ENCODE measurements at places on chromosomes 7 and 10.

DNA sequence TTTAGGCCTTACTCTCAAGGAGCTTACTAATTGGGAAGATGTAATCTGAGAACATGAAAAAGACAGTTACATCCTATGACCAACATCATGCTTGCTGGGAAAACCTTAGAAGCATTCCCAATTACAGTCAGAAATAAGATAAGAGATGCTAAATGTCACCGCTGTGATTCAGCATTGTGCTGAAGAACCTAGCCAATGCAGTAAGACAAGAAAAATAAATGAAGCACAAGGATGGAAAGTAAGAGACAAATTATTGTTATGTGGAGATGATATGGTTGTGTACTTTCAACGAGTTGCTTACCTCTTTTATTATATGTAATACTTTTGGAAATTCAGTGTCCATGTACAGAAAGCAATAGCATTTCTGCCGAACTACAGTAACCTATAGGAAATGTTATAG is 104.8 kb downstream of the RBM20 start:
- no peak for DNase-seq

DNA sequence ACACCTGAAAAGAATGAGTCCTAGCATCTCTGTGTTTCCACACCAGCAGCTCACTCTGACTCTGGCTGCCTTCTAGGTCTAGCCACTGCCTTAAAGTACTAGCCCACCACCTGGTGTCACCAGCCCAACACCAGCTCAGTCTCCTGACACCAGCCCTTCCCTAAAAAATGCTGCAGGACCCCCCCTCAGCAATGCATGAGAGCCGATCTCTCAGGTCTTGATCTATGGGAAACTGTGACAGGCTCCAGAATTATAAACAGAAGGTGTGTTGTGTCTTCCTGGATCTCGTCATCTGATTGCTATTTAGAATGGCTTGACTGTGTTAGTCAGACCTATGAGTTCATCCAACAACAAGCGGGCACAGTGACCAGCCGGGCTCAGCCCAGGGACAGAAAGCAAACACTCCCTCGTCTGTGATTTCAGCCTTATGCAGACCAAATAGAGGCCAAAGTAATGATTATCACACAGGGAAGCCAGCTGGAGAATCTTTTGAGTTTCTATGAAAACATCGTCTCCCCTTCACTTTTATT is 66.6 kb downstream of the CUBN start:
- no peak for DNase-seq

DNA sequence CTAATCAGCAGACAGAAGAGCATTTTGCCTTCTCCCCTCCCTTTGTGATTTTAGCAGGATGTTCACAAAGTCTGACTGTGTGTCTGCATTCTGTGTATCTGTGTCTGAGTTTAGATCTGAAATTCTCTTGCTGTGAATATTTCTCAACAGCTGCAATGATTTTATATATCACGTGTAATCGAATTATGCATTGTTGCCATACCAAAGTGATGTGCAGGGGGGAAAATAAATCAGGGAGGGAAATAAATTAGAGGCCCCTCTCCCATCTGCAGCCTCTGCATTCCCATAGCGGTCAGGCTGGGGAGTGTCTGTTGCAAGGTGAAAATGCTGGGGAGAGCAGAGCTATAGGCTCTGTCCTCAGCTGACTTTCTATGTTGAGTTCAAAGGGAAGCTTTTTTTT is 209.0 kb downstream of the LRMDA start:
- no peak for DNase-seq

- DNase-seq, result no peak
These were observed 74.0 kb upstream of the CUX1 start for GRCh38 chr7:101743241-101743994.

GRCh38 chr10:4651404-4652037 is 174.5 kb upstream of the AKR1E2 start:
- no peak for DNase-seq
